ENCODE measurements at places on chromosomes 1 and 21.

GRCh38 chr1:61968869-61969268 lies 225.8 kb upstream of the L1TD1 start:
- DNase-seq = no peak

- DNase-seq = peak; percentile 23
Observed at GRCh38 chr1:147834181-147834580, 68.4 kb upstream of the GJA8 start.

DNA sequence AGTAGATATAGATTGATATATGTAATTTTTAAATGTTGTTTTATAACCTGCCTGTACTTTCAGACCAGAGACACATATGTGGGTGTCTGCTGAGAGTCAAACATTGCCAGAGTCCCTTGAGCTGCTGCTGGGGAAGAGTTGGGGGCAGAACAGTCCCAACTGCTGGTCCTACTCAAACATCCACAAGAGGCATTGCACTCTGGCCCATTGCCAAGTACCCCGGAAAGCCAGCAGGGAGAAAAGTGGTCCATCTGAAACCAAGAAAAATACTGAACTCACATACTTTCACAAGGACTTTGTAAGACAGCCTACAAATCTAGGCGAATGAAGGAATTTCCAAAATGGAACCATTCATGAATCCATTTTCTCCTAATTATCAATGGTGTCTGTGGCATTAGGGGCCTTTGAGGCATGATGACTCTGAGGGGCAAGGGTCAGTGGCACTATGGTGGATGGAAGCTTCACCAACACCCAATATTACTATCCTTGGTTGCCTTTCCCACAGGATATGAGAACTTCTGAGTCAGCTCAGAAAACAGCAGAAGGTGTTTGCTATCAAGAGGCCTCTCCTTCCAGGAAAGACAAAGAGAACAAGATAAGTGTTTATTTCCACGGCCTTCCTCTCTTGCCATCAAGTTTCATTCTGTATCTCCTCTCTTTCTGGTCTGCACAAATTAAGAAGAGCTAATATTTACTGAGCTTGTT lies 7.3 kb upstream of the TBX15 start:
- DNase-seq = no peak

DNA sequence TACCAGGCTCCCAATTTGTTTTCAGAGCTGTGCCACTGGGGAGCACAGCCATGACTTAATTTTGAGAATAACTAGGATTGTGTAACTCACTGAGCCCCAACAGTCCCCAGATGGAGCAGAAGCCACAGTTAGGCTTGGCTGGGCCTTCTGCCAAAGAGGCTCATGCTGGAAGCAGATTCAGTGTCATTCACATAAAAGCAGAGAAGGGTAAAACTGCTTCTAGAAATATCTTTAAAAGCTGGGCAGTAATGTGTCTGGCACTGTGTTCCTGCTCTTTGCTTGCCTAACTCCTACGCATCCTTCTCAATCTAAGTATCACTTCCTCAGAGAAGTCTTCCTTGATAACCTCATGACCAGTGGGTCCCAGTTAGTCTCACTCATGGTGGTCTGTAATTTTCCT lies 20.3 kb downstream of the STK40 start:
- DNase-seq = no peak

- no peak for DNase-seq
Observed at GRCh38 chr1:36408479-36408878, 10.8 kb upstream of the LSM10 start.

DNA sequence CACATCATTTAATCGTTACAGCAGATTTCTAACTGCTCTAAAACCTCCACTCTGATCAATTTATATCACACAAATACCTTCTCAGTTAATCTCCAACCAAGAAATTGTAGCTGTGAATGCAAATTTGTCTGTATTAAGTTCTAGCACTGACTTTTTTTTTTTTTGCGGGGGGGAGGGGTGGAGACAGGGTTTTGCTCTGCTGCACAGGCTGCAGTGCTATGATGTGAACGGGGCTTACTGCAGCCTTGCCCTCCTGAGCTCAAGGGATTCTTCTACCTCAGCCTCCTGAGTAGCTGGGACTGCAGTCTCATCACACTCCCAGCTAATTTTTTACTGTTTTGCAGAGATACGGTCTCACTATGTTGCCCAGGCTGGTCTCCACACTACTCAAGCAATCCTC lies 163.6 kb downstream of the RERE start:
- DNase-seq = no peak

- DNase-seq = no peak
Observed at GRCh38 chr1:84426376-84426775, 28.1 kb downstream of the DNASE2B start.

DNA sequence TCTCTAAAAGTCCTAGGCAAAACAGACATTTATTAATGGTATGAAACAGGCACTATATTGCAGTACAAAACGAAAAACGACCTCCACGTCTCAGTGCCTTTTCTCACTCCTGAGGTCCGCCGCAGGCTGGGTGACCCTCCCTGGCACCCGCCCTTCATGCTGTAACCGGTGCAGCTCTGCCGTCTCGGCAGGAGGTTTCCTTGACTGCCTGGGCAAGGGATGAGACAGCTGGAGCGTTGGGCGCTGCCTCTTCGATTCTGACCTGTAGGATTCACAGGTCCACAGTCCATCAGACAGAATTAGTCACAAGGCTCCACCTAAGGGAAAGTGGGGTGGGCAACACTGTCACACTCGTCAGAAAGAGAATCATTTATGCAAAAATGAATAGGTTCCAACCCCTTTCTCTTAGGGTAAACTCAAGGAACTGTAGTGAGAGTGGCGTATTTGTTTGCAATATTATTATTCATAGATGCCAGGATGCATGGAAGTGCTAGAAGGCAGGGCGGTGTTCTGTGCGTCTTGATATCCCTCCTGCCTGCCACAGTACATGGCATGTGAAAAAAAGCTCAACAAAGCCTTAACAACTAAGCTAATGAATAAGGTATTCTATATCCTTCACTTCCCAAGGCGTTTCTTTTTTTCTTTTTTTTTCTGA lies 23.5 kb upstream of the ZBTB18 start:
- DNase-seq = no peak

GRCh38 chr1:166888373-166889111 lies 12.5 kb upstream of the TADA1 start:
- DNase-seq = no peak

DNA sequence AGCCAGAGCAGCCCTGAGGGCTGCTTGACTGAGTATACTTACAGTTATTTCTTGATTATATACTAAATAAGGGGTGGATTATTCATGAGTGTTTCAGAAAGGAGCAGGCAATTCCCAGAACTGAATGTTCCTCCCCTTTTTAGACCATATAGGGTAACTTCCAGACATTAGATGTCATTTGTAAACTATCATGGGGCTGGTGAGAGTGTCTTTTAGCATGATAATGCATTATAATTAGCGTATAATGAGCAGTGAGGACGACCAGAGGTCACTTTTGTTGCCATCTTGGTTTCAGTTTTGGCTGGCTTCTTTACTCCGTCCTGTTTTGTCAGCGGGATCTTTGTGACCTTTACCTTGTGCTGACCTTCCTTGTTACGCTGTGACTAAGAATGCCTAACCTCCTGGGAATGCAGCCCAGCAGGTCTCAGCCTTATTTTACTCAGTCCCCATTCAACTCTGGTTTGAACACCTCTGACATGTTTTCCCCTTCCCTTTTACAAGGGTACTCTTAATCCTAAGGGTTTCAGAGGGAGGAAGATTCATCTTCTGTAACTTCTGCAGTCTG lies 16.2 kb downstream of the KCTD3 start:
- DNase-seq = peak; percentile 72

DNA sequence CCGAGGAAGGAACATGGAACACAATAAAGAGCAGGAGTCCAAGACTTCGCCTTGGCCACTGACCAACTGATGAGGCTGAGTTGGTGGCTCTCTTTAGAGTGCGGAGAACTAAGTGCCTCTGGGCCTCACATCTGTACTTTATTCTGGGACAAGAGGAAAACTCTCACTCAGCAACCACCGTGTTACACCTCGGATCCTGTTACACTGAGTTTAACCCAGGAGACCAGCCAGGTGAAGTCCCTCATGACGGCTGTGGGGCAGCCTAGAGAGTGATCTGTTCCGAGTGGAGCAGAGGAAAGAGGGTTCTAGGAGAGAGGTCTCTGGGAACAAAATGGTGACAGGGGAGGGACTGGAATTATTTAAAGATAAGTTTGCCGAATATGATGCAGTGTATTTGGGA lies 33.5 kb upstream of the AGL start:
- DNase-seq = no peak

DNA sequence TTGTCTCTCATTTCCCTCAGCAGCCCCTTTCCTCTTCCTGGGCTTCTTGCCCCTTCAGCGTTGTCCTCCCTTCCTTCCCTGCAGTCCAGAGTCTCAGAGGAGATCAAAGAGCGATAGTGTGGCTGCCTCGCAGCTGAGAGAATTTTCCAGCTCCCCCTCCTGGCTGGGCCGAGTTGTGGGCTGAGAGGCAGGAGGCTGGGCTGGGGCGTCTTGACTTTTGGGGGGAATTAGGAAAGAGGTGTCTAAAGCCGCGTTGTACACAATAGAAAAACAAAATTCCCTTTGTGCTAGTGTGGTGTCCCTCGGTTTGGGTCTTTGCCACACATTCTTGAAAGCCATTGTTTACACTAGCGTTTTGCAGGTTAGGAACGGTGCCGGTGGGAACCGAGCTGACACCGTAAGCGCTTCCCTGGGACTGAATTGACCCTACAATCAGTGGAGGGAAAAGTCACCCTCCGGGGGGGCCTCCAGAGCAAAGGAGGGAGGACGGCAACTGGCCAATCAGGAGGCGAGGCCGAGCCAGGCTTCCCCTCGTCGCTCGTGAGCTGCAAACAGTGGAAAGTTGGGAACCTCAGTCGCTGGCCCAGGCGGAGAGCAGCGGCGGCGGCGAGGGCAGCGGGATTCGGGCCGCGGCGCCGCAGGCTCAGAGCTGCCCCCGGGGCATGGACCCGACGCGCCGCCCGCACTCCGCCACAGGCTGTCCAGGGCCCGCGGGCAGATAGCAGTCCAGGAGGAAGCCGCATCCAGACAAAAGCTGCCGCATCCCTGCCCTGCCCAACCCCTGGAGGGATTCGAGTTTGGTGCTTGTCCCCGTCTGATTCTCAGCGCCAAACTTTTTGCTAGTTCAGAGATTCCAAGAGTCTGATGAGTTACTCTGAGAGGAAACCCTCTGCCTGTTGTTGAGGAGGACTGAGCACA lies at the start of gene HMCN1:
Gene HMCN1 (plus strand): TSS at position 574 of the 918 bp plus-strand sequence. CDS start 389 bp downstream, outside the sequence.
- peak; percentile 94 for DNase-seq

DNA sequence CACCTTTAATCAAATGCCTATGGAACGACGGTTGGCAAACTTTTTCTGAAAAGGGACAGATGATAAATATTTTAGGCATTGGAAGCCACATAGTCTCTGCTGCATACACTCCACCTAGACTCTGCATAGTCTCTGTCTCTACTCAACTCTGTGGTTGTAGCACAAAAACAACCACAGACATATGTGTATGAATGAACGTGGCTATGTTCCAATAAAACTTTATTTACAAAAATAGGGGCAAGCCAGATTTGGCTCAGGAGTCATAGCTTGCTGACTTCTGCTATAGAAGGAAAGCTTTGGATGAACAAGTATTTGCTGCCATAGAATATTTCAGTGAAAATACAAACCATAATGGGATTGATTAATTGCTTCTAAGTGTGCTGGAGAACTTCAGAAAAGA lies 37.5 kb upstream of the ADORA3 start:
- DNase-seq = no peak

DNA sequence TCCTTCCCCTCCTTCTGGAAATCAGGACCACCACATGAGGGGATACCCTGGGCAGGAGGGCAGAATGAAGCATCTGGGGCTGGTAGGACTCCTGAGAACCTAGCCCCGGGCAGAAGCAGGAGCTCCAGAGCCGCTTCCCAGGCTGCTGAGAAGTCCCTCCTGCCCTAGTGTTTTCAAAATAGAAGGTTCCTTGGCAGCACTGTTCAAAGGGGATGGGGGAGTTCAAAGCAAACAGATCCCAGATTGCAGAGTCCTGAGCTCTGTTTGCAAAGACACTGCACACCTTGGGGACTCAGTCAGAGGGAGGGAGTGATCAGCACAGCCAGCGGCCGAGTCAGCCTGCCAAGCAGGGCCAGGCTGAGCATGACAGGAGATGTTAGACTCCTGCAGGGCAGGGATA lies 177.8 kb downstream of the PTPRU start:
- DNase-seq = peak; percentile 78
